Breast epithelium (tissue), 4 donors: ENCODE measurements at places on chromosomes 3 and 15. TPM values are rescaled to one million over a fixed set of nuclear protein-coding genes. Genes with fewer than 3 reads are reported as not detected.

DNA sequence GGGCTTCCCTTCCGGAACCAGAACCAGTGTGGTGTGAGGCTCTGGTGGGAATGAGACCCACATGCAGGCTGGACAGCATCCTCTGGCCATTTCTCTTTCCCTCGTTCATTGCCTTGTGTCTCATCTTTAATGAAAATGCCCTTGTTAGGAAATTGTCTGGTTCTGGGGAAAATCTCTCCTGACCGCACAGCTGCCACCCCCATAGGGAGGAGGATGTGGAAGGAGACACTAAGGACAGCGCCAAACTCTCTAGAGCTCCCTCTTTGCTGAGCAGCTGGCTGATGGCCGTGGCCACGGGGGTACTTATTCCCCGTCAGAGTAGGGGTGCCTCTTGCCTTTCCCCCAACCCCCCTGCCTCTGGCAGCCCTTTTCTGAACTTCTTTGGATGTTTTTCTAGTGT is 297.6 kb upstream of the C2CD4B start:
- no peak for DNase-seq

DNA sequence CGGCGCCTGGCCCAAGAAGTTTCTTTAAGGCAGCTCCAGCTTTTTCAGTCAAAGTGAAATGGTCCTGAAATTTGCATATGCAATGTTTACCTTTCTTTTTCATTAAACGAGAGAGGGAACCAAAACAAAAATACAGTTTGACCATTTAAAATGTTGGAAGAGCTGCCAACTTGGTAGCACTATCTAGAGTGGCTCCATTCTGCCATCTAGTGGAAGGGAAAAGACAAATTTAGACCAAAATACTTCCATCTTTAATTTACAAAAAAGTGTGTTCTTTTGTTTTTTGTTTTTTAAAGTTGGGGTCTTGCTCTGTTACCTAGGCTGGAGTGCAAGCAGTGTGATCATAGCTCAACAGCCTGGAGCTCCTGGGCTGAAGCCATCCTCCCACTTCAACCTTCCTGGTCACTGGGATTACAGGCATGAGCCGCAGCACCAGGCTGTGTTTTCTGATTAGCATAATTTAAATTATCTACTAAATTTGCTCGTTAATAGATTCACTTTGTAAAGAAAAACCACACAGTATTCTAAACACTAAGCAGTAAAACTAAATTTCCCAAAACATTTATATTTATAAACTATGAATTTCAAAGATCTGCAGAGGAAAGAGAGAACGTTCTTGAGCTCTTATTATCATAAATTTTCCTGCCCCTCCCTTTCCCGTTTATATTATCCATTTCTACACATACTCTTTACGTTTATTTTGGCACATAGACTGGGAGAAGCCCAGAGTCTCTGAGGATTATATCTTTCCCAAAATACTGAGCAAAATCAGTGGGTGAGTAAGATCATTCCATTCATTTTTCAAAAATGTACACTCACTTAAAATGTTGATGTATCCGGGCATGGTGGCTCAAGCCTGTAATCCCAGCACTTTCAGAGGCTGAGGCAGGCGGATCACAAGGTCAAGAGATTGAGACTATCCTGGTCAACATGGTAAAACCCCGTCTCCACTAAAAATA is 15.4 kb upstream of the RFC4 start:
- DNase-seq: no peak

DNA sequence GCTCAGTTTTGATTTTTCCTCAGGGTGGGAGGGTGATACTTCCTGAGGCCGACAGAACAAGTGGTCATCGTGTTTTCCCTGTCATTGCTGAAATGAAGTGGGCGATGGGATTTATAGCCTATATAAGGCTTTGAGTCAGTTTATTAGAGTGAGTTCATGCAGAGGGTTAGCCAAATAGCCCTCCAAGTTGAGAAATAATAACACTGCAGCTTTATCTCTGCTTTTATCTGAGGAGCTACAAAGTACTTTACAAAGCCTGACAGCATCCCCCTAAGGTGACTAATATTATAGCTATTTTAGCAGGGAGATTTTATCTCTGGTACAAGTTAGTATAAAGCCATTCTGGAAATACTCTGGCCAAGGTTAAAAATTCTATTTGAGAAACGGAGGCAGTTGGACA is 389.6 kb downstream of the MFSD1 start:
- no peak for DNase-seq

- no peak for DNase-seq
Observed at GRCh38 chr3:149744151-149744550, 8.1 kb downstream of the COMMD2 start.

DNA sequence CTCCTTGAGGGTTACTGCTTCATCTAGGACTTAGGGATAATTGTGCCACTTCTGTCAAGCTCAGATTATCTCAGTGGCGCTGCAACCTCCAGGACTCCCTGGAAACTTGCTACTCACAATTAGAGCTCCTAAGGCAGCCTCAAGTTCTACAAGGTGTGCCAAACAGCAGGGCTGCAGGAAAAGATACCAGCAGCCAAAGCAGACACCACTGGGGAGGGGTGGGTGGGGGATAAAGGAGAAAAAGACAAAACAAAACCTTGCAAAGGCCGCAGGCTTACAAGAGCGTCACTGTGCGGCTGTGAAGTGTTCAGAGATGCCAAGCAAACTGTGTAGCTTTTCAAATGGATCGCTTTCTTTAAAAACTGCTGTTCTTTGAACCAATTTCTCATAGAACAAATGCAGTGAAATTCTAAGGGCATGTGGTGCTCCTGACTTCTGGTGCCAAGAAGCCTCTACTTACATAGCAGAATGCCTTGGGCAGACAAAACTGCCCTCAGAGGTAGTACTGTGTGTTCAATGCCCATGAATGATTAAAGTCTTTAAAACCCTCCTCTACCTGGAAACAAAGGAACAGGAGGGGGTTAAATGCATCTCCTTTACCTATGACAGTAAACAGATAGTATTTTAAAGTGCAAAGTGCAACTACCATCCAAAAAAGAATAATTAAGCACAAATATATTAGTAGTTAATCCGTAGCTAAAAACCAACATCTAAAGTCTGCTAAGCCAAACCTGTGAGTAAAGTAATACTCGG is 353.4 kb downstream of the FOXP1 start:
- no peak for DNase-seq

- DNase-seq: no peak
Observed at GRCh38 chr3:123881771-123882170, 2.4 kb downstream of the MYLK start.

- DNase-seq: no peak
Observed at GRCh38 chr3:128067489-128067888, 15.3 kb downstream of the SEC61A1 start.

- DNase-seq: no peak
Observed at GRCh38 chr3:20222274-20222673, 36.3 kb upstream of the SGO1 start.

- DNase-seq: no peak
Observed at GRCh38 chr15:71056111-71056510, 59.2 kb upstream of the THSD4 start.

Gene FOXB1
- total RNA-seq: not detected

Gene SCAANT1
- total RNA-seq: not detected

Gene NR2E3
- total RNA-seq: 1.6 TPM

Gene EXD1
- not detected for total RNA-seq
